ENCODE measurements at places on chromosomes 6 and 20.

DNA sequence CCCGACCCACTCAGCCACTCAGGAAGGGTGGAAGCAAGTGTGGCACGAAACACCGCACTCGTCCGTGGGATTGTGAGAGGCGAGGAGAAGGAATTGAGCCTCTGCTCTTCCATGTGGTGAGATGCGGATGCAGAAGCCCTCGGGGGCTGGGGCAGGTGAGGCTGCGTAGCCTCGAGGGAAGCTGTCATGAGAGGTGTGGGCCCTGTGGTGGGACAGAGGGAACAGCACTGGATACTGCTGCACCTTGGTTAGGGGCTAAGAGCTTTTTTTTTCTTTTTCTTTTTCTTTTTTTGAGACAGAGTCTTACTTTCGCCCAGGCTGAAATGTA lies 86.5 kb downstream of the PTPN1 start:
- DNase-seq: no peak

DNA sequence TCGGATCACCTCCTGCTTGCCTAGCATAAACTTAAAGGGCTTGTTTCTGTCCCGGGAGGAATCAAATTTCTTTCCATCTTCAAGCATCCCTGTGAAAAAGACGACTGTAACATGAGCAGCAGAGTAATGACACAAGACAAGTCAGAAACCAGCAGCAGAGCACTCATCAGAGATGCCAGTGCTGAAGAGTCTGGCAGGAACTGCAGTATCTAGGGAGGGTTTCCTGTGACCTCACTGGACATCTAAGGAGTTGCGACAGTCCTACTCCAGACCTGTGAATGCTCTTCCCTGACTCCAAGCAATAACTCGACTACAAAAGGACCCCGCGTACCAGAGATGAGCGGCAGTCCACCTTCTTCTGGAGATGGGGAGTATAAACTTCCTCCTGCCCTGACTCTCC lies 17.3 kb downstream of the FKBP1A start:
- no peak for DNase-seq

DNA sequence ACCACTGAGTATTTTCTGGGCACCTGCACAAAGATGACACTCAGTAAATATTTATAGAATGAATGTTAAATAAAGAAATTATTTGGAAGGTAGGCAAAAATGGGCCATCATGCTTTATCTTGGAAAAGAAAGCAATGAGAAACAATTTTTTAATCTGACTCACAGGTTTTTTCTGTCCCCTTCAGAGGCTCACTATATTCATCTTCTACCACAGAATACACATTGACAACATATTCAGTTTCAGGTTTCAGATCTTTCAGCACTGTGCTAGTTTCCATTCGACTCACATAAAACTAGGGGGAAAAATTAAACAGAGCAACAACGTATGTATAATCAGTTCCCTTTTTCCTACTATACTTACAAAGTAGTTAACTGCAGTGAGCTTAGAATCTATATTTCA lies 58.3 kb downstream of the COL12A1 start:
- no peak for DNase-seq

DNA sequence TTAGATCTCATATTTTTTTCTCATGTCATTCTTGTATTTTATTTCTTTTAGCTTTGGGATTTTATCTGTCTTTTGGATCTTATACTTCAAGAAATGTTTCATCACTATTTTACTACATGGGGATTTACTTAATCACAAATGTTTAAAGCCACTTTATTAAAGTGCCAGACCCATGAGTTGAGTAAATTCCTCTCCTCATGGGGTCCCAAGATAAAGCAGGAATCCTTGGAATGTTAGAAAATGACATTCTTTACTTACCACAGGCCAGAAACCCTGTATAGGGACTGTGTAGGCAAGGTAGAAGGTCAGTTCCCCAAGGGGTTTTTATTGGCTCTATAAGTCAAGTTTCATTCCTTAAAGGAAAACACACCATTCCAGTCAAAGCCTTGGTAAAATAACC lies 28.4 kb upstream of the OR2J2 start:
- DNase-seq: no peak

- DNase-seq: peak; percentile 87
Observed at GRCh38 chr6:34236443-34237315, at the start of gene HMGA1. Gene HMGA1 (plus strand): TSS chr6:34236873. CDS start chr6:34240781, 3,908 bp downstream.

DNA sequence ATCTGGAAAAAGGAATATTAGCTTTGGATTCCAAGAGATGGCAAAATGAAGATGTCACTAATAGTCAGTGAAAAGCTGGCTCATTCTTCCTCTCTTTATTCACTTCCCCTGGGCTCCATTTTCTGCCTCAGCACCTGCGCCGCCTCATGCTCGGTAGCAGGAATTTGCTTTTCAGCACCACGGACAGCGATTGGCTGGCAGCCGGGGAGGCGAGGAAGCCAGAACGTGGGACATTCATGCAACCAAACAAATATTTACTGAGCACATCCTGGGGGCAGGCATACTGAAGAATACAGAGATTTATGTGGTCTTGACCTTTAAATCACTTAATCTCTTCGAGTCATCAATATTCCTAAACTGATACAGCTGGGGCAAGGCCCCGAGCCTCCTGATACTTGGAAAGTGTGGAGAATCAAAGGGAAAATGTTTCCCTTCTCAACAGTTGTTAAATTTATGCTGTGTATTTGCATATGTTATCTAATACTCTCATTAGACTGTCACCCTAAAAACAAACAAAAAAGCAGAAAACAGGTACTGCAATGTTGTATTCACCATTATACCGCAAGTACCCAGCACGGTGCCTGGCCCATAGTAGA lies 12.1 kb upstream of the PDYN start:
- DNase-seq: no peak

DNA sequence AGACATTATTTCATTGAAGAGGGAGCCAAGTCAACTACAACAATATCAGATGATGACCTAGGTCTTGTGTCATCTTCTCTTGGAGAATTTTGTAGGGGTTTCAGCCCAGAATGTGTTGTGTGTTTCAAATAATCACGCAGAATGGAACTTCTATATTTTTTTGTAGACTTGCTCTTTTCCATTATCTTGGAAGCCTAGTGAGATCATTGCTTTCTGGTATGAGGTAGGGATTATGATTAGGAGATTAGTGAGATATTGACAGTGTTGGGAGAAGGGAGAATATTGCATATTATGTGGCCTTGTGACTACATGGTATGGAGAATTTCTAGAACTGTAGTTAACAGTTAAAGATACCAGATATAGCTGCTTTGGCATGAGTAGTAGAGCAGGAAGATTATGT lies 423.6 kb upstream of the PLCB4 start:
- no peak for DNase-seq

GRCh38 chr6:48377115-48377514 lies 266.1 kb upstream of the PTCHD4 start:
- no peak for DNase-seq

All from stimulated activated CD8-positive, alpha-beta memory T cell treated with anti-CD3 and anti-CD28 coated beads, Interleukin-4, amount 100 ng/mL, for 4 hours (primary cell).